ENCODE measurements at places on chromosomes 3 and 15.

GRCh38 chr3:86208772-86209171 is 782.2 kb downstream of the VGLL3 start:
- no peaks in the 10 kb centered on the region for H3K4me1 ChIP-seq
- H3K27me3 ChIP-seq = no peaks in the 10 kb centered on the region
- DNase-seq = no peak

DNA sequence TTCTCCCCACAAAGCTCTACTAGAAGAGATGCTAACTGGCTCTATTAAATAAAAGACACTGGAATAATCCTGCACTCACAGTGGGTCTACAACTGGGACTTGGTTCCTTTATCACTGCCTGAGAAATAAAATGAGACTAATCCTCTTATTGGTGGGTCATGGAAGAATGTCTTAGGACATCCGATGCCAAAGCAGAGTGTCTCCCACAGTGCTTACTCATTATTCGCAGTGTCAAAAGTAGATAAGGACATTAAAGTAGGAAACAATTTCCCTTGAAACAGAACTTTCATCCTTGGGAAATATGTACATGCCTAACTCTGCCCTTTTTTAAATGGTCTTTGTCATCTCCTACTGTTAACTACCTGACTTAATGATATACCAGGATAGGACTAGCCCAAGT is 71.5 kb downstream of the GSK3B start:
- no peak overlapping the region for H3K27ac ChIP-seq
- H3K36me3 ChIP-seq = no peaks in the 10 kb centered on the region
- peaks cover 29% of the 10 kb centered on the region for H3K4me1 ChIP-seq

- peaks cover 32% of the 10 kb centered on the region for H3K4me1 ChIP-seq
- no peaks in the 10 kb centered on the region for H3K27me3 ChIP-seq
- H3K36me3 ChIP-seq = no peaks in the 10 kb centered on the region
- no peak for DNase-seq
- H3K27ac ChIP-seq = peak overlapping the region; percentile 31
Measured at GRCh38 chr3:100073714-100074307, 40.5 kb downstream of the FILIP1L start.

DNA sequence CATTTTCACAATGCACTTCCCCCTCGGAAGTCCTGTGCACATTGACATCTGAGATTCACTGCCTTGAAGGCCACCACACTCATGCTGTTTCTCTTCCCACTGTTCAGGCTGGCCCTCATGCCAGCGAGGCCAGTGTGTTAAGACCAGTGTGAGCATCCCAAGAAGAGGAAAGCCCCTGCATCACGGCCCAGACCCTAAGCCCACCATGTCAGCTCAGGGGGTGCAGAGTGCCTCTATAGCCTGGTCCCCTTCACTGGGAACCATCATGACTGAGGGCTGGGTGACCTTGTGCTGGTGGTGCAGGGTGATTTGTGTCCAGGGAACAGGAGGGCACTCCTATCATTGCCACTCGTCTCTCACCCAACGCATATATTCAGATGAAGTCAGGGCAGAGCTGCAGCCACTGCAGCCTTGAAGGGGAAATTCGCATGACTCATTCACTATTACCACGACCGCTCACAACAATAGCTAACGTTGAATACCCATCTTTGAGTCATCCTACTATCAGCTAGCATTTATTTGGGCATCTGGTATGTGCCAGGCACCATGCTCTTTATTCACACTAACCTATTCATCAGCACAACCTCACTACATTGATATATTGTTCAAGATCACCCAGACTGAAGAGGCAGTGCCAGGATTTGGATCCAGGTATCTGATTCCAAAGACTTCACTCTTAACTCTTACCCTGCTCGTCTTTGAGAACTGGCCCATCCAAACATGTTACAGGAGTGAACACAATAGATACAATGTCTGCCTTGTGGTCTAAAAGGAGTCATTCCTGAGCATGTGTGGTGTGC is 58.8 kb upstream of the SLC6A11 start:
- peaks cover 22% of the 10 kb centered on the region for H3K27me3 ChIP-seq
- no peaks in the 10 kb centered on the region for H3K4me1 ChIP-seq
- no peak for DNase-seq
- no peak overlapping the region for H3K27ac ChIP-seq

DNA sequence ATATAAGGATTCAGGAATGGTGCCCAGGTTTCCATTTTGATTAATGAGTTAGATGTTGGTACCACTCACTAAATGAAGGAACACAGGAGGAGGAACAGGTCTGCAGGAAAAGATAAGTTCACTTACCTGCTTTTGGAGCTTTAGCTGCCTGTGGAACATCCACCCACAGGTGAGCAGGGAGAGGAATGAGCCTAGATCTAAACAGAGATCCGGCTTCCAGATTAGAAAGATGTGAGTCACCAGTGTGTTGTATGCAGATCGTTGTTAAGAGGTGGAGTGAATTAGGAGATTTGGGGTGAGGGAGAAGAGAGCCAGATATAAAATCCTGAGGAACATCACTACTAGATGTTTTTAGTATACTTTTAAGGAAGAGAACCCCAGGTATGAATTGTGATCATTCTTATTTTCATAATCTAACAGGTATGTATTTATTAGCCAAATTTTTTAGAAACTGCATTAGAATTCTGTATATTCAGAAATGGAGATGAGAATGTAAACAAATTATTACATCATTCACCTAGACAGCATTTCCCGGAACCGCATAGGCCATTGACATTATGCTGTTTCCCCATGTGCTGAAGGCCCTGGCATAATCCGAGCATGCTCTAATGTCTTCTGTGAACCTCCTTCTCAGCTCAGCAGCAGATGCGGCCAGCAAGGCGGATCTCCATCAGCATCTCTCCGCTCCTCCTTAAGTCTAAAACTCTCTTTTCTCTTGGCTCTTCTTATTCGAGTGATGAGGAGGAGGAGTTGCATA is 118.2 kb downstream of the KLHL25 start:
- no peaks in the 10 kb centered on the region for H3K27me3 ChIP-seq
- H3K36me3 ChIP-seq = peaks cover 91% of the 10 kb centered on the region
- H3K4me1 ChIP-seq = peaks cover 3% of the 10 kb centered on the region

DNA sequence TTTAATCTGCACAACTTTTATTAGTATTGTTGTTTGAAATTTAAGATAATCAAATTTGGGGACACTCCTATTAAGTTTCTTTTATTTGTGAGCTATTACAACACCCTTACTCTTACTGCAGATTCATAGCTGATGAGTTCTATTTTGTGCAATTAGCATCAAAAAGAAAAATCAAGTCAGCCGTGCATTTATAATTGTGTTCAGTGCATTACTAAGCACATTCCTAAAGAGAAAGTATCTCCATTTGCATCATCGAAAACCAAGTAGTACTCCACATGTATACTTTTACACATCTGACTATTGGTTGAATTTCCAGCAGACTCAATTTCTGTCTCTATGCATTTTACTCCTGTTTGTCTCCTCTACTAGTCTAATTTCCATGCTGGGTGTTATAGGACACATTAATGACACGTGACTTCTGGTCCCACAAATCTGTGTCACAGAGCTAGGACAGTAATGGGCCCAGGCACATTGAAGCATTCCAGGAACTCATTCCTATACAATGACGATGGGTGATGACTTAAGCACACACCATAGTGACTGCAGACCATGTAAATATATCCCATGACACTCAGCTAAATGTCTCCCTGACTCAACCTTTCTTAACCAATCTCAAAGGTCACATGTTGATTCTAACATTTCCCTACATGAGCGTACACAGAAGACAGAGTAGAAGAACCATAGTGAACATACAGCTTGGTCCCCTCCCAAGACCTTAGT is 477.5 kb downstream of the LPP start:
- H3K4me1 ChIP-seq = no peaks in the 10 kb centered on the region
- no peak overlapping the region for H3K27ac ChIP-seq
- no peak for DNase-seq

DNA sequence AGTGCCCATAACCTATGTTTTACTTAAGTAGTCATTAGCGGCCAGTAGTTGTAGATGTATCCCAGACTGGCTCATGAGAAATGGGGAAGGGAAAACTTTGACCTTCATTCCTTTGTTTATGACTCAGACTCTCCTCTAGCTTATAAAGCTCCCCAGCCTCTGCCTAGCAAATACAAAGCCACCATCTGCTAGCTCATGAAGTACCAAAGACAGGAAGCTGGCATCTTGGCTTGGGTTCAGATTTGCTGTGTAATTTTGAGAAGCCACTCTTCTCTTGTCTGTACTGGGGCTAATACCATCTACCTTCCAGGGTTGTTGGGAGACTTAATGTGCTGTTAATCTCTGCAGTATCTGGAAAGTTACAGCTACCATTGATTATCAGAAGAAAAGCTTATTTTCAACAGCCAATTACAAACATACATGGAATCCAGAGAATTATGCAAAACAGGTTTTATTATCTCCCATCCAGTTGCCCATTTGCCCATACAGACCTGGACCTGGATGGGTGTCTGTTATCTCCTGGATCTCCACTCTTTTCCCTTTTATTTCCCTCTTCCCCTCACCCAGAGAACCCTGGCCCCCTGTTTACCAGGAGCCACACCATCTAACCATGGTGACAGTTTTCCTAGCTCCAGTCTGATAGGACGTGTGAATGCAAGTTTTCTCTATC is 153.8 kb downstream of the SEMA6D start:
- no peak for DNase-seq
- H3K27ac ChIP-seq = no peak overlapping the region
- H3K36me3 ChIP-seq = no peaks in the 10 kb centered on the region
- H3K27me3 ChIP-seq = no peaks in the 10 kb centered on the region

GRCh38 chr15:65767895-65768294 is 24.2 kb downstream of the DENND4A start:
- H3K4me3 ChIP-seq = no peak overlapping the region
- no peak for DNase-seq
- H3K27ac ChIP-seq = no peak overlapping the region
- H3K4me1 ChIP-seq = peaks cover 2% of the 10 kb centered on the region
- H3K36me3 ChIP-seq = no peaks in the 10 kb centered on the region

DNA sequence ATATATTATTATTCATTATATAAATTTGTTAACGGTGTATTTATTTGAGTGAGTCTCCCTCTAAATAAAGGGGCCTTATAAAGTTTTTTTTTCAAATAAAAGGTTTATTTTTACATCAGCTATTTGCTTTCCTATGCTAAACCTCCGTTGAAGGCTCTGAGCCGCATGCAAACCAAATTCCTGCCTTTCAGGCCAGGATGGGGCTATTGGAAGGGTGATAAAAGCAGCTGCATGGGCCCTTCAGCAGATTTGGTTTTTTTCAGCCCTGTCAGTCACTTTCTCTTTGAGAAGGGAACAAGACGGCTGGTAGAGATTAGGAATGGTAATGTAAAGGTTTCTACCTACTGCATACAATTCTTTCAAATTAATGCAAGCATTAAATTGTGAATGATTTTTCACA is 244.2 kb downstream of the WNT5A start:
- no peaks in the 10 kb centered on the region for H3K27me3 ChIP-seq
- H3K27ac ChIP-seq = no peak overlapping the region
- H3K36me3 ChIP-seq = no peaks in the 10 kb centered on the region
- H3K4me1 ChIP-seq = no peaks in the 10 kb centered on the region
- H3K4me3 ChIP-seq = no peak overlapping the region

DNA sequence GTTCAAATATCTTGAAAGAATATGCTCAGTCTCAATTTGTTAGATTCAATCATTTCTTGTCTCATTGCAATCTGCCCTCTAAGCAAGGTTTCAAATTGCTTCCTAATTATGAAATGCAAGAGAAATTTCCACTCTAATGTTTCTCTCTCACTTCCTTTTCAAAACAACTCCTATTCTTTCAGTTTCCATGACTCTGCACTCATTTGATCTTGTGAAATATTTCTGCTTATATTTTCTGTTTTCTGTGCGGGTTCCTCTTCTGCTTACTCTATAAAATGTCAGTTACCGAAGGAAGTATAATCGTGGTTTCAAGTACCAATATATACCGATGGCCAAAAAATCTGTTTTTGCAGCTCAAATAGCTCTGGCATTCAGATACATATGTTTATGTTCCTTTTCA is 521.9 kb upstream of the NAALADL2 start:
- H3K27ac ChIP-seq = no peak overlapping the region
- H3K4me1 ChIP-seq = no peaks in the 10 kb centered on the region
- no peak overlapping the region for H3K4me3 ChIP-seq
- H3K36me3 ChIP-seq = no peaks in the 10 kb centered on the region

GRCh38 chr3:66693461-66694031 is 192.7 kb upstream of the LRIG1 start:
- no peaks in the 10 kb centered on the region for H3K36me3 ChIP-seq
- H3K4me3 ChIP-seq = no peak overlapping the region

GRCh38 chr15:39953521-39953920 is 19.6 kb downstream of the EIF2AK4 start:
- no peak overlapping the region for H3K4me3 ChIP-seq
- no peak for DNase-seq
- no peak overlapping the region for H3K27ac ChIP-seq
- H3K36me3 ChIP-seq = peaks cover 90% of the 10 kb centered on the region
- no peaks in the 10 kb centered on the region for H3K27me3 ChIP-seq
- H3K4me1 ChIP-seq = no peaks in the 10 kb centered on the region

GRCh38 chr3:127961963-127962362 is 46.9 kb downstream of the KBTBD12 start:
- H3K36me3 ChIP-seq = no peaks in the 10 kb centered on the region
- DNase-seq = no peak
- no peaks in the 10 kb centered on the region for H3K27me3 ChIP-seq
- no peak overlapping the region for H3K4me3 ChIP-seq

DNA sequence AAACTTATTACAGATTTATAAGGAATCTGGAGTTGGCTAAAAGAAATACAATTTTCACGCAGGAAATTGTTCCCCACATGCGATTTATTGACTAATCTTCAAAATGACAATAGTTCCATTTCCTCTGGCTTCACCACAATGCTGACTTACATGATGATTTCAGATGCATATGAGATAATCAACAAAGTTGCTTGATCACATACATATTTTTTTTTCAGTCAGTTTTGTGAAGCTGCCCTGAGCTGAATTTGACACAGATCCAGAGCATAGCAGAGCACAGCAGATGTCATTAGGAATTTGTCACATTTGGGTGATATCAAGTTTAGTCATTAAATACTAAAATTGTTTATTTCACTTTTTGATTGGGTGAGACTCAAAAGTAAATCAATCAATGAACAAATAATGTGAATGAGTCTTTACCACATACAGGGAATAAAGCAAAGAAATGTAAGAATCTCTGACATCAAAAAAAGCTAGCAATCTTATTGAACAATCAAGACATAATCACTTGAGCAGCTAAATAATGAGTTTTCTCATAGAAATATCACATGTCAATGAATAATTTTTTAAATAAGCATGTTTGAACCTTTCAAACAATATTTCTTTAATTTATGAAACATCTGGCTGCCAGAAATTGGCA is 18.3 kb downstream of the CPB1 start:
- no peaks in the 10 kb centered on the region for H3K36me3 ChIP-seq
- no peak overlapping the region for H3K4me3 ChIP-seq
- DNase-seq = no peak
- no peaks in the 10 kb centered on the region for H3K27me3 ChIP-seq
- H3K4me1 ChIP-seq = no peaks in the 10 kb centered on the region

DNA sequence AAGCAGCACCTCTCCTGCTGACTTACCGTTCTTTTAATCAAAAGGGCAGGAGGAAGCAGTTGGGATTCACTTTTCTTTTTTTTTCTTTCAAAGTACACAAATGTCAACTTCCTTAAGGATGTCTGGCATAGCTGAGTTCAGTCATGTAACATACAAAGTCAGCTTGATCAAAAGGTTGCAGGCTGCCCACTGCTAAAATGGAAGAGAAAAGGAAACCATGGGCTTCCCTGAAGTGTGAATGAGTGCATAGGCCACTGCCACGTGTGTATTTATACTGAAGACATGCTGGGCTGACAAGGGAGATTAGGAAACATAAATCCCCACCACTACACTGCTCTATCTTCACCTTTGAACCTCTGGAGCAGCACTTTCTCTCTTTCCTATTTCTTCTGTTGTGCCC is 312.5 kb downstream of the TIGIT start:
- no peak overlapping the region for H3K27ac ChIP-seq
- H3K4me1 ChIP-seq = peaks cover 5% of the 10 kb centered on the region
- no peaks in the 10 kb centered on the region for H3K27me3 ChIP-seq
- no peaks in the 10 kb centered on the region for H3K36me3 ChIP-seq
